ENCODE measurements at places on chromosomes 16 and 17.
A peak's percentile ranks its signal among the peaks of the same experiment; 100 is the strongest.

- DNase-seq: no peak
These were observed 16.8 kb upstream of the NKD1 start for GRCh38 chr16:50531359-50531758.

DNA sequence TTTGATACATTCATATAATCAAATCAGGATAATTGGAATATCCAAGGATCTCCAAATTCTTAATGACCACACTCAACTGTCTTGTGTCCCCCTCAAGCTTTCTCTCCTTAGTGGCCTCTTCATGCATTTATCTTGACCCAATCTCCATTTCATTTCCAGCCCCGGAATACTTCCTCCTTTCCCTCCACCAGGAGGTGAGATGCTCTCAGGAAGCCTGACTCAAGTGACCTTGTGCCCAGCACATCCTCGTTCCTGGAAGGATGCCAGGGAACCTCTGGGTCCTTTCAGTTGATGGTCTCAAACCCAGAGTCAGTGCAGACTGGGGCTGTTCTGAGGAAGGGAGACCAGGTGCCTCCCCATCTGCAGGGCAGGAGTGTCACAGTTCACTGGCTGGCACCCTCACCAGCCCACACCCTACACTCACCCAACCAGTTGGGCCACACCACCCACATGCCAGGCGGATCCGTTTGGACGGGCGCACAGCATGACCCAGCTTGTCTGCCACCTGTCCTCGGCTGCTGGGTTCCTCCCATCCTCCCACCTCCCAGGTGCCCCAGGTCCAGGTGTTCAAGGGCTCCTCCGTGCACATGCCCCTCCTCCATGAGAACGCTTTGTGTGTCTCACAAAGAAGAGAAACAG is 14.0 kb upstream of the EMP2 start:
- no peak for DNase-seq

DNA sequence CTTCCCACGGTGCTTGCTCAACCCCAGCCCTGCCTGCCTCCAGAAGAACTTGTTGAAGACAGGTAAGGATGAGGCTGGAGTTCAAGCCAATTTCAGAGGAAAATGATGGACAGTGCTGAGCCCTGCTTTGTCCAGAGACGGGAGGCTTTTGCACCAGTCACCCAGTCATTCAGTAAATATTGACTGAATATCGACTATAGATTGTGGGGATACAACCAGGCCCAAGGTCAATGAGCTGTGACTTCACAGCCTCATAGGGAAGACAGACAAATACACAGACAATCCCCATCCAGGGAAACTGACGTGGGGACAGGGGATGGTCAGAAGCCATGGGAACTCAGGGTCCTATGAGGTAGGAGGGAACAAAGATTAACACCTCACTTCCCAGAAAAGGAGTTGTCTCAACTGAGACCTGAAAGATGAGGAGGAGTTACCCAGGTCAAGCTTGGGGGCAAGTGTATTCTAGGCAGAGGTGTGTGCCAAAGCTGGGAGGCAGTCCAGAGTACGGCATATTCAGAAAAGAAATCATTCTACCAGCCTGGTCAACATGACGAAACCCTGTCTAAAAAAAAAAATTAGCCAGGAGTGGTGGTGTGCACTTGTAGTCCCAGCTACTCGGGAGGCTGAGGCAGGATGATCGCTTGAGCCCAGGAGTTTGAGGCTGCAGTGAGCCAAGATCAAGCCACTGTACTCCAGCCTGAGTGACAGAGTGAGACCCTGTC is 5.9 kb upstream of the DOC2A start:
- DNase-seq: no peak

GRCh38 chr16:21713549-21714368 is 50.0 kb downstream of the OTOA start:
- DNase-seq: no peak

DNA sequence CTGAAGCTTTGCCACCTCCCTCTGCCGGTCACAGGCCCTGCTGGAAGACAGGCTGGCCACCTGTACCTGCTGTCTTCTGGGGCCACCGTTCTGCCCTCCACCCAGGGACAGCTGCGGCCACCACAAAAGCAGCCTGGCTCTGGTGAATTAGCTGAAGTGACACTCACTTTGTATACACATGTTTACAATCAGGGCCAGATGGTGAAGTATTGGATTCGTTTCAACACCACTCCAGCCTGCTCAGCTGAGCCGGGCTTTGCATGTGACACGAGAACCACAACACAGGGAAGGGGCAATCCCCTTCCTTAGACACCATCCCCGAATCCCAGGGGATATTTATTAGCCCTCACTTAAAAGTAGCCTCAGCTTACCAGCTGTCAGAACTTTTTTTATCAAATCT is 191.5 kb upstream of the RPL38 start:
- DNase-seq: no peak

GRCh38 chr17:40466298-40466971 is 23.2 kb downstream of the IGFBP4 start:
- no peak for DNase-seq

DNA sequence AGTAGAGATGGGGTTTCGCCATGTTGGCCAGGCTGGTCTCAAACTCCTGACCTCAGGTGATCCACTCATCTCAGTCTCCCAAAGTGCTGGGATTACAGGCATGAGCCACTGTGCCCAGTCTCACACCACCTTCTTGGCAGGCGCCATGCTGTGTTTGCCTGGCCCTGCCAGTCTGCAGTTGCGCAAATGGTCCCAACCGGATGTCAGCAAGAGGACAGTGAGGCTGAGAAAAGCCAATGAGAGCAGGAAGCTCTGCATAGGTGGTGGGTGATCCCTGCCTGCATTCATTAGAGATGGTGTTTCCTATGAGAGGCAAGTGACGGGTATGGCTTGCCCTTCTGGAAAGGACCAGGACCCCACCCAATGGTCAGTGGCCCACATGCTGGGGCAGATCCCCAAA is 59.3 kb downstream of the PECAM1 start:
- DNase-seq: no peak

GRCh38 chr17:29167393-29168078 is 12.7 kb downstream of the MYO18A start:
- no peak for DNase-seq

DNA sequence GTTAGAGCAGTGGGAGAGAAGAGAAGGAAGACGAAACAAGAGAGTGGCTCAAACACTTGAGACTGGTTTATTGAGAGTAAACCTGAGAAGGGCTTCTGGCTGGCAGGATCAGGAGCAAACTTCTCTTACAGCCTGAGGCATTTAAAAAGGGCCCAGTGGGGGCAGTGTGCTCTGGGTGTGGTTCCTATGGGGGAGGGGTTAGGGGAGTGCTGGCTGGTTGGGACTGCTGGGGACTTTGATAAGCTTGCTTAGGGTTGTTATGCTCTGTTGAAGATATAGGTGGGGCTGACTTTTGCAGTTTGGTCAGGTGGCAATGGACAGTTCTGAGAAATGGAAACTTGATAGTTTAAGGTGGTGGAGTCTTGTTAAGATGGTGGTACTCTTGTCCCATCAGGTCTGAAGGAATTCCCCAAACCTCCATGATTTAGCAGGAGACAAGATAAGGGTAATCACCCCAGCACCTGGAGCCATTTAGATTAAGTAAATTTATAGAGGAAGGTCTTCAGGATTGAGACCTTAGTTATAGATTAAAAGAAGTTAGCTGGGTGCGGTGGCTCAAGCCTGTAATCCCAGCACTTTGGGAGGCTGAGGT is 79.3 kb downstream of the EMP2 start:
- DNase-seq: peak; percentile 41

- DNase-seq: no peak
These were observed 64.9 kb upstream of the LGALS9 start for GRCh38 chr17:27565874-27566670.

DNA sequence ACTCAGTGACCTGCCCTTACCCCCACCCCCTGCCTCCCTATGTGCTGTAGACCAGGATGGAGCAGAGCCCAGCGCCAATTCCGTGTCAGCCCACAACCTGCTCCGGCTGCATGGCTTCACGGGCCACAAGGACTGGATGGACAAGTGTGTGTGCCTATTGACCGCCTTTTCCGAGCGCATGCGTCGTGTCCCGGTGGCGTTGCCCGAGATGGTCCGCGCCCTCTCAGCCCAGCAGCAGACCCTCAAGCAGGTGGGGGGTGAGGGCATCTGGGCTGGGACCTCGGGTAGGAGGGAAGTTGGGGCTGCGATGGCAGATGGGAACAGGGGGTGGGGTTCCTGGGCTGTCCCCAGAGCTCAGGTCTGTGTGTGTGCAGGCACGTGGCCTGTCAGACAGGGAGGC is 6.3 kb upstream of the CACNA1G start:
- DNase-seq: no peak

GRCh38 chr17:5545051-5545987 is 39.0 kb downstream of the NLRP1 start:
- peak; percentile 22 for DNase-seq

GRCh38 chr17:27341041-27341471 is 47.1 kb downstream of the WSB1 start:
- DNase-seq: no peak

GRCh38 chr17:7846765-7847661 is 7.9 kb upstream of the TMEM88 start:
- DNase-seq: no peak

DNA sequence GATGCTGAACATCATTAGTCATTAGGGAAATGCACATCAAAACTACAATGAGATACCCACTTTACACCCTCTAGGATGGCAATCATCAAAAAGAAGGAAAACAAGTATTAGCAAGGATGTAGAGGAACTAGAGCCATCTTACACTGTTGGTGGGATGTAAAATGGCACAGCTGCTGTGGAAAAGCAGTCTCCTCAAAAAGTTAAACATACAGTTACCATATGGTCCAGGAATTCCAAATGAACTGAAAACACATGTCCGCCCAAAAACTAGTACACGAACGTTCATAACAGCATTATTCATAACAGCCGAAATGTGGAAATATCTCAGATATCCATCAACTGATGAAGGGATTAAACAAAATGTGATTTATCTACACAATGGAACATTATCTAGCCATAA is 7.0 kb downstream of the FBF1 start:
- no peak for DNase-seq

DNA sequence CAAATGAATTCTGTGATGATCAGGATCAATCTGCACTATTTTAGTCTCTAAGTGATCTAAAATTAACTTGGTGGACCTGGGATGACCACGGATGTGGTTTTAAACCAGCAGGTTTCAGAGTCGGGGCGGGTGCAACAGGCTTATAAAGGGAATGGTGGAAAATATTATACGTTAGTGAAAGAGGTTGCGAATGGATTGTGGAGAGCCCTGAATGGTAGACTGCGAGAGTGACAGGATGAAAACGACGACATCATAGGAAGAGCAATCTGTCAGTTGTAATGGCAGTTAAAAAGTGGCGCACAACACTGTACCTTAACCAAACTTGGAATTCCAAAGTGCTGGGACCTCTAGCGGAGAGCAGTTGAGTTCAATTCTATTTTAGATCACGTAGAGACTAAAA is 1.2 kb upstream of the CYB5B start:
- DNase-seq: no peak

- DNase-seq: no peak
These were observed 49.6 kb upstream of the SIAH1 start for GRCh38 chr16:48434653-48435317.

- DNase-seq: no peak
These were observed 11.7 kb downstream of the NDUFAB1 start for GRCh38 chr16:23584186-23585076.

GRCh38 chr17:9209347-9209746 is 188.0 kb downstream of the NTN1 start:
- no peak for DNase-seq

DNA sequence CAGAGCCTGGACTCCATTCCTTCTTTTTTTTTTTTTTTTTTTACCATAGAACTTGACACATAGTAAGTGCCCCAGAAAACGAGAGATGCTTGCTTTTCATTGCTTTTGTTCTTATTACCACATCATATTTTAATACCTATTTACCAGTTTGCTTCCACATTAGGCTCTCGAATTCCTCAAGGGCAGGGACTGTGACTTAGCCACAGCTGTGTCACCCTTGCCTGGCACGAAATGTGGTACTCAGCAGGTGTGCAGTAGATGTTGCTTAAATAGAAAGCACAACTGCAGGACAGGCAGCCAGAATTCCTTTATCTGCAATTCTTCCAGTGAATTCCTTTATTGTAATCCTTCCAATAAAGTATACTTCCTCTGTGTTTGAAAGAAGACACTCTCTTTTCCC is 393.0 kb downstream of the HAPSTR1 start:
- DNase-seq: no peak

DNA sequence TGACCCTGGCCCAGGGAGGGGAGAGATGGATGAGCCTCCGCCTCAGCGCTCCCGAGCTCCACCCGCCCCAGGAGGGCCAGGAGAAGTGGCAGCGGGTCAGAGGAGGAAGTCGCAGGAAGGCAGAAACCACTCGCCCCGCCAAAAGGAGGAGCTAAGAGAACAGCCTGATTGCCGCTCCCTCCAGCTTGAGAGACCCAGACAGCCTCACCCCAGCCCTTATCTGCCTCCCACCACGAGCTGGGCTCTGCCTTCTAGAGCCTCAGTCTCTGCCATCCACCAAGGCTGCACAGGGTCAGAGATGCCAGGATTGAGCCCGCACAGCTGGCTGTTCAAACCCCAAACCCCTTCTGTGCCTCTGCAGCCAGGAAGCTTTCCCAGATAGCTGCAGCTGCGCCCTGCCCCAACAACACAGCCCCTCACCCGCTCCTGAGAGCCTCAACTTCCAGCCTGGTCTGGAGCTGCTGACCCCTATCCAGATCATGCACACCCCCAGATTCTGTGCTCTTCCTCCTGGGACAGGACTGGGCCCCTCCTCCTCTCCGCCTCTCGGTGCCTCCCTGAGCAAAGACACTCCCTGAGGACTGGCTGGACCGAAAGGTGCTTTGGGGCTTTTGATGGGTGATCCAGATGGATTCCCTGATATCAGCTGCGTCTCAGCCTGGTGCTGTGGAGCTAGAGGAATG is 1.0 kb upstream of the ATP2A3 start:
- peak; percentile 89 for DNase-seq

DNA sequence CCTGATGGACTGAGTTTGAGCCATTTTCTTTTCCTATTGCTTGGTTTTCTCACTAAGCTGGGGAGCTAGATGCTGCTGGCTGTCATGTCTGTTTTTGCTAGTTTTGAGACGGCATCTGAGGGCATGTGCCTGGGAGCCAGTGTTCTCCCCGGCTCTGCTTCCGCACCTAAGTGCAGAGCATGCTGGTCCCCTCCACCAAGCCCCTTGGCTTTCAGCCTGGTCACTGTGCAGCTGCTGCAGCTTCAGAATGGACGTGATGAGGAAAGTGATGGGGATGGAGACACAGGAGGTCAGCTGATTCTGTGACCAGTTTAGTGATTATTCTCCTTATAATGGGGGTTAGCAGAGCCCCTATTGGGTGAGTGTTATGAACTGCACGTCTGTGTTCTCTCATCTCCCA is 28.5 kb downstream of the DNAH17 start:
- DNase-seq: no peak

- DNase-seq: no peak
These were observed 72.0 kb downstream of the FTO start for GRCh38 chr16:53775821-53776431.
